Right ventricle myocardium inferior (tissue), 1 donor: ENCODE measurements at places on chromosomes 4 and X. TPM values are rescaled to one million over a fixed set of nuclear protein-coding genes. Genes with fewer than 3 reads are reported as not detected.

GRCh38 chrX:131216828-131217227 is 72.3 kb downstream of the IGSF1 start:
- no peak for DNase-seq

DNA sequence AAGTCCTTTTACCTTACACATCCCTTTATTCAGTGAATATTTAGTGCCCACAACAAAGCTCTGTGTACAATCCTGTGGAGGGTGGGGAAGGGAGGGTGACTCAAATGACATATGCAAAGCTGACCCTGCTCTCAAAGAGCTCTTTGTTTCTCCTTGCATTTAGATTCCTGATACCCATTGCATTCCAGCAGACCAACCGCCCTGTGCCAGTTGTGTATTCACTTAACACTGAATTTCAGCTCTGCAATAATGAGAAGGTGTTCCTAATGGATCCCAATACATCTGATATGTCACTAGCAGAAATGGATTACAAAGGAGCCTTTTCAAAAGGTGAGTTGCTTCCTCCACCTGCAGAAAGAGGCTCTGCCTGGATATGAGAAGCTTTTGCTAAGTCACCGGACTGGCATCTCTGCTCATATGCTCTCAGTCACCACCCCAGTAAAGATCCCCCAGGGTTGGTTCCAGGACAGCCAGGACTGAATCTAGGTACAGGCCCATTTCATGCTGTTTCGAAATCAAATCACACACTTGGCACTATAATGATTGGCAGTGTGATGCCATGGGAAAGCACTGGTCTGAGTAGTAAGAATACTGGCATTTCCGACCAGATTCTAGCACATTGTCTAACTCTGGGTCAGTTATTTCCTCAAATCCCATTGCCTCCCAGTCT is 17.1 kb upstream of the ANXA3 start:
- DNase-seq, result no peak

DNA sequence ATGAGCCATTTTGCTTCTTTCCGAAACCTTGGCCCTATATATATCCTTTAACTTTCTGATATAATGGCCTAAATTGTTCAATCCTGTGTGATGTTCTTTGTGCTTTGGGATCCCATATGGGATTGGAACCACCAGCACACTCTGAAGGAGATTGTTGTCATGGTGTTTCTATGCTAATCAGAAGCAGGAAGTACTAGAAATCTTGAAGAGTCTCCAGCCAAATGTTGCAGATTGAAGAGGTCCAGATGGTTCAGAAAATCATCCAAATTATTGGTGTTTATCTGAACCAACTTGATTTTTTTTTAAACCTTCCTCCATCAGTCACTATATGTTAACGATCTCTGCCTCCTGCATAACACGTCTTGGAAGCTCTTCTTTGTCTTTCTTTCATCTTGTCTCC is 72.8 kb downstream of the KIT start:
- no peak for DNase-seq

RBMXL3 gene
- not detected for total RNA-seq

SPANXB1 gene
- total RNA-seq, result not detected

TCEAL6 gene
- not detected for total RNA-seq
